ENCODE measurements at places on chromosomes 3 and 15. TPM values are rescaled to one million over a fixed set of nuclear protein-coding genes. Genes with fewer than 3 reads are reported as not detected.

DNA sequence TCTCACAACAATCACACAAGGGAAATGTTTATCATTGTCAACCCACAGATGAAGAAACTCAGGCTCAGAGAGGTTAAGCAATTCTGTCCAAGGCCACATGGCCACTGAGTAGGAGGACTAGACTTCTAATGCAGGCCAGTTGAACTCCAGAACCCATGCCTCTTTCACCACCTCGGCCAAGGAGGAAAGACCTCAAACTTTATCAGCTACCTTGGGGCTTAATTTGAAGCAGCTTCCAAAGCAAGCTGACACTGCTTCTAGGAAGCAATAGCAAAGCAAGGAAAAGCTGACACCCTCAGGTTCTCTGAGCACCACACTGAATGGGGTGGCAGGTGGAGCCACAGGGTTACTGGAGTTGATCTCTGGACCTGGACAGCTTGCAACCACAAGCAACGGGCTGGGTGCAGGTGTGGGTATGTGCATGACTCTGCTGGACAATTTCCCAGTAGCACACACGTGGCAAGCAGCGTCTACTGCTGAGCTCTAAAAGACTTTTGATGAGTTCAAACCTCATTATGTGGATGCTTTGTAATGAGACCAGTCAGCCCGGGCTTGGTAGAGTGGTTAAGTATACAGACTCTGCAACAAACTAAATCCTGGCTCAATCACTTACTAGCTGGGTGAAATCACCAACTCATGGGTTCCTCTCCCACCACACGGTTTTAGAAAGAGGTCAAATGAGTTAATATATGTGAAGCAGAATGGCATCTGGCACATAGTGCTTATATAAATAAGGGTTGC lies 23.1 kb downstream of the CCNL1 start:
- no peak for DNase-seq

DNA sequence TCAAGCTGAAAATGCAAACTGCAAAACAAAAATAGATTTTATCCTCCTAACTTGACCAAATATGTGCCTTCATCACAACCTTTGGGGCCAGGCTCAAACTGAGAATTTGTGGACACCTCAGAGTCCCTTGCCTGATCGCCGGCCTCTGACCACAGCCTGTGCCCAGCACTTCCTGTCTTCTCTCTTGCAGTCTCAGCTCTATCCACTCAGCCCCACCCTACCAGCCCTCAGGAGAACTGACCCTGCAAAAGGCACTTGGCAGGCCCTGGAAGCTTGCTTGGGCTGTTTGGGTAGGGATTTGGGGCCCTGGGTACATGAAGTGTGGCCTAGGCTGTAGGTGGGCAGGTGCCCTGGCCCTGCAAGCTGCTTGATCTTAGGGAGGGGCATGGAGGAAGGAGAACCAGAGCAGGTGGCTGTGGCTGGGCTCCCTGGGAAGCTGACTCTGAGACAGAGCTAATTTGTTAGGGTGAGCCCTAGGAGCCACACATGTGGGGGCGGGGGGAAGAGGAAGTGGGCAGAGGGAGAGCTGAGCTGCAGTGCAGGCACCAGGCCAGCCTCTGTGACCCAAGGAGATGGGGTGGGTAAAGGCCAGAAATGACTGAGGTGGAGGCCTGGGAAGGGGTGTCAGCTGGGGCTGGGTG lies 8.6 kb downstream of the CLEC3B start:
- no peak for DNase-seq

DNA sequence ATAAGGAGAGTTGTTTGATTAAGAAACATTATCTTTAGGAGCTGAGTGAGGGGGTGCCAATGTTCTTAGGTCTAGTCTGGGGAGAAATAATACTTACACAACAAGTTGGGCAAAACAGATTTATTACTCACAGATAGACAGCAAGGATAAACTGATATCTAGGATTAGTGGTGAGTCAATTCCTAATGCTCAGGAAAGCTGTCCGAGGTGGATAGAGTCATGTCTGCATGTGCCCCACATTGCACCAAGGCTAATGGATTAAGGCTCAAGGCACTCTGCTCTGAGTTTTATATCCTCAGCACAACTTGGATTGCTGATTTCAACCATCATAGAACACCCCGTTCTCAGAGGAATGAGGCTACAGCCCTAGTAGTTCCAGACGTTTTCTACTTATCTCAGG lies 1042.3 kb downstream of the OTOL1 start:
- DNase-seq, result no peak

GRCh38 chr3:47441796-47442551 lies 33.8 kb downstream of the SCAP start:
- DNase-seq, result no peak

The ITGA11 gene
- 47.2 TPM for polyA plus RNA-seq

The OXNAD1 gene
- 8.9 TPM for polyA plus RNA-seq

Measured in BJ (cell line).